MCF 10A (cell line): ENCODE measurements at places on chromosomes 5 and 9. TPM values are rescaled to one million over a fixed set of nuclear protein-coding genes. Genes with fewer than 3 reads are reported as not detected.

Gene SLC36A2
- not detected in 2 replicates for total RNA-seq

Gene PCDHA12
- 6.1 and 9.6 TPM in 2 replicates for total RNA-seq

Gene ITGA1
- 5.3 and 7.7 TPM in 2 replicates for total RNA-seq

Gene AK3
- 61.0 and 64.1 TPM in 2 replicates for total RNA-seq

Gene SPATA31D4
- not detected in 2 replicates for total RNA-seq

Gene FAM153A
- total RNA-seq: not detected in 2 replicates

DNA sequence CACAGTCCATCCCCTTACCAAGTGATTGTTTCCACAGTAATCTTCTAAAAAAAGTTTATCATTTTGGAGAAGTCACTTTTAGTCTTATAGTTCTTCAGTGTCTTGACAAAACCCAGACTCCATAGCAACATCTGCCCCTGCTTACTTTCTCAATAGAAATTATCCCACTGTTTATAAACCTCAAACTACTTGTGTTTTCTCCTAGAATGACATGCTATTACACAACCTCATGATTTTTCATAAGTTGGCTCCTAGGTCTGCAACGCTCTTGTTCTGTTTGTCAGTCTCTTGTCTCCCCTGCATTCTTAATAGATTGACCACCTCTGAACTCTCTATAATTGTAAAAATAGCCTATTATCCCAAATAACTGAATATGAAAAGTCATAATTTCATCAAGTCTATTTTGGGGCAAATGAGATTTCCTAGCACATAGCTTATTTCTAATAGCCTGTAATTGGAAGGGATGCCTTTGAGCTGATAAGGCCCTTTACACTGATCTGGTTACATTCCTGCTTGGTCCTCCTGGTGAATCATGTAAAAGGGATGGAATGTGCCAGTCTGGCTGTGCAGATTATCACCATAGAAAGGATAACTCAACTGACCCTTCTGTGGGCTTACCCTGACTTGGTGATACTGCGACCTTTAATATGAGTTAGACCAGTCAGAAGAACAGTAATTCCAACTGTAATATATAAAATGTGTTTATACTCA is 69.6 kb downstream of the CHSY3 start:
- DNase-seq: no peak

DNA sequence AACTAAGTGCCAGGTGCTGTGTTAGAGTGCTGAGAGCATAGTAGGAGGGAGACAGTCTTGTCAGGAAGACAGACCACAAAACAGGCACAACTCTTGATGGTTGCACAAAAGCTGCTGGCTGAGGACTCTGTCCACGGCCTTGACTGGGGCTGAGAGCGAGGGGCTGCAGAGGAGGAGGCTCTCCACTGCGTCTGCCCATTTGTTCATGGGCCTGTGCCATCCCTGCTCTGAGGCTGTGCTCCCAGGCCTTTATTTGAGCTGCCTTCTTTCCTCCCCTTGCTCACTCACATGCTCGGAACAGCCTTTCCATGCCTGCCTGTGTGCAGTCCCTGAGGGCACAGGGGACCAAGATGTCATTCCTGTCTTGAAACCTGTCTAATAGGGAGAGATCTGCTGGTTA is 147.8 kb downstream of the CACNA1B start:
- DNase-seq: no peak

GRCh38 chr9:86122311-86122710 is 23.0 kb upstream of the GOLM1 start:
- DNase-seq: no peak

- peak; percentile 52 for DNase-seq
These were observed 130.8 kb downstream of the C9orf152 start for GRCh38 chr9:110076894-110077725.

DNA sequence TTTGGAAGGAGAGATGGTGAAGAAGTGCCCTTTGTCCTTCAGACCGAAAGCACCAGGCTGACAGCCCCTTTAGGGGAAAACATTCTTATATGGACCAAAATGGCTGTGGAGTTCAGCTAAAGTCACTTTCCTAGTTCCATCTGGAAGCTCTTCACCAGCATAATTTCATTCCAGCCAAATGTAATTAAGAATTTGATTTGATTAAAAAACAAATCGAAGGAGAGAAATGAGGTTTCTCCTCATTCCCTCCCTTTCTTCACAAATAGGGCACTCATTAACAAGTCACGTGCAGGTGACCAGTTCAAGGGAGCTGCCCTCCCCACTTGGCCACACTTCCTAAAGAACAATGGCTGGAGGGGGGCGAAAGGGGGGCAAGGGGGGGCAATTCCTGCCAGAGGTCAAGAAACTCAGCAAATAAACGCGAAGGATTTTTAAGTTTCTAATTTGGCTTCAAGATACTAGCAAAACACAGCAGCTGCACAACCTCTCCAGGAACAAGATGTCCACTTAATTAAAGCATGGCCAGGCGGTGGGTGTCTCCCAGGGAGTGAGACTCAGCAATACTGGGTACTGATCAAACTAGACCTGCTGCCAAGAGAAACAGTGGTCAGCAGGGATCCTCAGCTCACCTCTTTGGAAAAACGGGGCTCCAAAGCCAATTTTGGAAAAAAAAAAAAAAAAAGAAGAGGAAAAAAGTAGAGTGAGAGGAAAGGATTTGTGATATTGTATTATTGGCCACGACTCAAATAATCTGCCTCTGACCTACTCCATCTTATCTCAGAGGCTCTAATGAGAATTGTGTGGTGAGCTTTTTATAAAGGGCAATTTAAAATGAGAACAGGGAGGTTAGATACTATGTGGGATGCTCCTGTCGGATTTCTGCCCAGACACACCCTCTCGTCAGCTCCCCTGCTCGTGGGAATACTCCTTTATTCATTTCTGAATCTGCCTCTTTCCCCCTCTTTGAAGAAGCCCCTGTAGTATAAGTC is 254.3 kb downstream of the ZSWIM6 start:
- no peak for DNase-seq

GRCh38 chr9:14526504-14526903 is 166.7 kb downstream of the ZDHHC21 start:
- no peak for DNase-seq

- no peak for DNase-seq
These were observed 3.3 kb downstream of the ABLIM3 start for GRCh38 chr5:149144637-149145036.

DNA sequence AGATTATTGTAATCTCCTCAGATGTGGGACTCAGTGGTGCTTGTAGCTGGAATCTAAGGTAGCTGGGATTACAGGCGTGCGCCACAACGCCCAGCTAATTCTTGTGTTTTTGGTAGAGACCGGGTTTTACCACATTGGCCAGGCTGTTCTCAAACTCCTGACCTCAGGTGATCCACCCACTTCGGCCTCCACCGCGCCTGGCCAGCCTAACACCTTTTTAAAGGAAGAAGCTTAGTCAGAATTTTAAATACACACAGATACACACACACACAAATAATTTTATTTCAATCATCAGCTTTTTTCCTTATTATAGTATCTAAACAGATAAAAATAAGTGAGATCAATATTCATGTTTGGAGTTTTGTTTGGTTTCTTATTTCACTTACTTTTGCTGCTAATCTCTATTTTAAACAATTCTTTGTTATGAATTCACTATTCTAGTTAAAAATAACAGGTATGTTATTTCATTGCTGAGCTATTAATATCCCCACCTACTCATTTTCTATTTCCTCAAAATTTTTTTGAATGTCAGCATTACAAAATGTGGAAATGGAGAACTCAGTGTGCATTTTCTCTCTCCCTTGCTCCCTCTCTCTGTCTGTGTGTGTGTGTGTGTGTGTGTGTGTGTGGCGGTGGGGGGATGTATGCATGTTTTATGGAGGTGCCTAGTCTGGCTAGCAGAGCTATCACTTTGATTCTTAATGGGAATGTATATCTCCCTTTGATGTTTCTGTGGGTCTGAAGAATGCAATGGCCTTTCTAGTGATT is 960.6 kb upstream of the DMAC1 start:
- DNase-seq: no peak
